Right ventricle myocardium superior (tissue), 1 donor: ENCODE measurements at places on chromosomes 5 and 9.

GRCh38 chr5:172999372-172999973, 15.9 kb downstream of the ATP6V0E1 start:
- no peak for DNase-seq

- DNase-seq = peak; percentile 60
These were observed 16.4 kb downstream of the TLR4 start for GRCh38 chr9:117720555-117720954.

- no peak for DNase-seq
These were observed 233.6 kb upstream of the SLC24A2 start for GRCh38 chr9:20022410-20022809.

DNA sequence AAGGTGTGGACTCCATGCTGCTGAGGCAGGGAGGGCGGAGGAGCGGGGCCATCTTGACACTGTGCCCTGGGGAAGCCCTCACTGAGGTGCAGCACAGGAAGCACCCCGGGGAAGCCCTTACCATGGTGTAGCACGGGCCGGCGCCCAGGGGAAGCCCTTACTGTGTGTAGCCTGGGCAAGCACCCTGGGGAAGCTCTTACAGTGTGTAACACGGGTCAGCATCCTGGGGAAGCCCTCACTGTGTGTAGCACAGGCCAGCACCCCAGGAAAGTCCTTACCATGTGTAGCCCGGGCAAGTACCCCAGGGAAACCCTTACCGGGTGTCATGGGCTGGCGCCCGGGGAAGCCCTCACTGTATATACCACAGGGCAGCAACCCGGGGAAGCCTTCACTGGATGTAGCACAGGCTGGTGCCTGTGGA, 62.6 kb upstream of the ZNF354B start:
- no peak for DNase-seq

GRCh38 chr9:110076894-110077725, 130.8 kb downstream of the C9orf152 start:
- no peak for DNase-seq

DNA sequence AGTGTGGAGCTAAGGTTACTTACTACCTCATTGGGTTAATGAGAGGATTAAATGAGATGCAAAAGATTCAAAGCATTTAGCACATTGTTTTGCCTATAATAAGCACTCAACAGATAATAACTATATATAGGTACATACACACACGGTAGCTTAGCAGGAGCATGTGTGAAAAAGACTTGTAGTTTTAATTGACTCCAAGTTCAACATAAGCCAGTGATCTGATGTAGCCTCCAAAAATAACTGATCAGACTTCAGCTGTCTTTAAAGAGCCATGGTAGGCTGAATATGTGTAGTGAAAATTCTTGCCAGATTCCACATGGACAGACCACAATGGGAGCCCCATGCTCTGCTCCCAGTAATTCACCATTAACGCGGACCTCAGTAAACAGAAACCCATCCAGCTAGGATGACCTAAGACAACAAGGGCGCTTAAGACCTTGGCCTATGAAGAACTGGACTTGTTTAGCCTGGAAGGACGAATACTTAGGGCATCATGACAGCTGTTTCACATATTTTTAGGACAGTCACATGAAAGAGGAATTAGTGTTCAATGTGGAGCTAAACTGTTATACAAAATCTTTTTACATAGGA, 115.1 kb upstream of the ZNF366 start:
- DNase-seq = no peak

- DNase-seq = no peak
These were observed 374.0 kb downstream of the NFIB start for GRCh38 chr9:13939701-13940490.
